ENCODE measurements at places on chromosomes 13 and 19.

GRCh38 chr13:44409595-44409994 is 36.0 kb downstream of the SERP2 start:
- DNase-seq = no peak

DNA sequence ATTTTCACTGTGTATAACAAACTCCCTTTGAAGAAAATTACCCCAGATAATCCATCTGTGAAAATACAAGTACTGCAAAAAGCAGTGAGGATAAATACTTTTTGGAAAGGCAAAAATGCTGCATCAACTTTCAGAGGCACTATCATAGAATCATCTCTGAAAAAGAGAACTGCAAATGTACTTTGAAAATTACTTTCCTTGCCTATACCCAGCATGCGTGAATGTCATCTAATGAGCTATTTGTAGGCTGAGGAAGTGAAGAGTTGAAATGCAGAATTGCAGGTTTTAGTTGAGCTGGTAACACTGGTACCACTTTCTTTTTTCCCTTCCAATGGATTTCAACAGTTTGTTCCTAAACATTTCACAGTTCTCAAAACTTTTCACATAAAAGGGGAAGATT is 196.7 kb downstream of the TBC1D4 start:
- DNase-seq = peak; percentile 5

DNA sequence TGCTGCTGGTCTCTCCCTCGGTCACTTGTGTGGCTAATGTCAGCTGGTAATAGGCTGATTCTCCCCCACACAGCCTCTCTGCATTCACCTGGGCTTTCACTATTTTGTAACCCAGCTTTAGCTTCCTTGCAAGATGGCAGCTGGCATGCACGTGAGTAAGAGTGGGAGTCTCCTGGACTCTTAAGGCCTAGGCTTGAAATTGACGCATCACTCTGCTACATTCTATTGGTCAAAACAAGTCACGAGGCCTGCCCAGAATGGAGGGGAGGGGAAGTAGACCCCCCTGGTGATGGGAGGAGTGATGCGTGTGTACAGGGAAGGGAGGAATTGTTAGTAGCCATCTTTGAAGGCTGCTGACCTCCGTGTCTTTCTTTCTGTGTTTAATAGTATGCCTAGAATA is 24.9 kb upstream of the PNMA8B start:
- DNase-seq = no peak

DNA sequence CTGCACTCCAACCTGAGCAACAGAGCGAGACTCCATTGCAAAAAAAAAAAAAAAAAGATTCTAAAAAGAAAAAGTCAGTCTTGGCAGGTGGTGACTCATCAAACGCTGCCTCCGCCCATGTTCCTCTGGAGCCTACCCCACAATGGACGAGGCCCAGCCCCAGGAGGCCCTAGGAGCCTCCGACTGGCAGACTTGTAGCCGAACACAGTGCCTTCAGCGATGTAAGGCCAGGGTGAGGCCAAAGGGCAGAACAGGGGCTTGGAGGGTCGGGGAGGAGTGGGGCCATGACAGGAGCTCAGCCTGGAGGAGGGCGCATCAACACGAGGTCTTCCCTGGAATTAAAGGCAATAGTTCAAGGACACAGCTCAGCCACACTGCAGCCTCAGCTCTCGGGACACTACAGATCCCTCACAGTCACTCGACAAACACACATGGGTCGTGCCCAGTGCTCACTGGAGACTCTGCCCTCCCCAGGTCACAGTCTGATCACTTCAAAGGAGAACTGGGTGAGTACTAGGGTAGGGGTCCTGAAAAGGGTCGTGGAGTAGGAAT is 5.1 kb downstream of the USE1 start:
- DNase-seq = peak; percentile 40

- no peak for DNase-seq
Measured at GRCh38 chr13:107742544-107742943, 472.8 kb downstream of the LIG4 start.

DNA sequence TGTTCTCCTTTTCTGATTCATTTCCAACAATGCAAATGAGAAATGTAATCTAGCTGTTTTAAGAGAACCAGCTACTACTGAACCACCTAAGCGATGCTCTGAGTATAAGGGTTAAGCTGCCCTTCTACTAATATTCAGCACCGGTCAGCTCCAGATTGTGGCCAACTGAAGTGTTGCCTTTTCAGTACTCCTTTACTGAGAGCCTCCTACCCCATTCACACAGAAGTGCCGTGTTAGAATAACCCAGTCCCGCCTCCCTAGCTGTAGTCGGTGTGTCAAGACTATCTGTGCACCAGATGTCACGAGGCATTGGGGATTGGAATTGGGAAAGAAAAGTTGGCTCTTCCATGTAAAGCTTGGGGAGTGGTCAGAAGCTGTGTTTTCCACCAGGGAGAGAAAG is 45.4 kb downstream of the FAM124A start:
- DNase-seq = no peak

DNA sequence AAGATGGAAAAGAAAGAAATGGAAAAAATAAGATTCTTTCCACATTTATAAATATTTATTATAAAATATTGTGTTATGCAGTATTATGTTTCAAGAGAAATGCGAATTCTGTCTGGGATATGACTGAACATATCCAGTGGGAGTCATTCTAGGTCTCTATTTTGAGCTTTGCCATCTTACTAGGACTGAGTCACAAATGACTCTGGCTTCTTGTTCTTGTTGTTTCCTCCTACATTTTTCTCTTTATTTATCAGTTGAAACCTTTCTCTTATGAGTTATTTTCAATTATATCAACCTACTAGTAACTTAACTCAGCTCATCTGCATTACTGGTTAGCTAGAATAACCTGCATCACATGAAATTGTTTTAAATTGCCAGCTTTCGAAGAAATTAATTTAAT is 1247.3 kb downstream of the SLITRK1 start:
- no peak for DNase-seq

- DNase-seq = no peak
Measured at GRCh38 chr13:100946588-100946987, 272.0 kb upstream of the TMTC4 start.

DNA sequence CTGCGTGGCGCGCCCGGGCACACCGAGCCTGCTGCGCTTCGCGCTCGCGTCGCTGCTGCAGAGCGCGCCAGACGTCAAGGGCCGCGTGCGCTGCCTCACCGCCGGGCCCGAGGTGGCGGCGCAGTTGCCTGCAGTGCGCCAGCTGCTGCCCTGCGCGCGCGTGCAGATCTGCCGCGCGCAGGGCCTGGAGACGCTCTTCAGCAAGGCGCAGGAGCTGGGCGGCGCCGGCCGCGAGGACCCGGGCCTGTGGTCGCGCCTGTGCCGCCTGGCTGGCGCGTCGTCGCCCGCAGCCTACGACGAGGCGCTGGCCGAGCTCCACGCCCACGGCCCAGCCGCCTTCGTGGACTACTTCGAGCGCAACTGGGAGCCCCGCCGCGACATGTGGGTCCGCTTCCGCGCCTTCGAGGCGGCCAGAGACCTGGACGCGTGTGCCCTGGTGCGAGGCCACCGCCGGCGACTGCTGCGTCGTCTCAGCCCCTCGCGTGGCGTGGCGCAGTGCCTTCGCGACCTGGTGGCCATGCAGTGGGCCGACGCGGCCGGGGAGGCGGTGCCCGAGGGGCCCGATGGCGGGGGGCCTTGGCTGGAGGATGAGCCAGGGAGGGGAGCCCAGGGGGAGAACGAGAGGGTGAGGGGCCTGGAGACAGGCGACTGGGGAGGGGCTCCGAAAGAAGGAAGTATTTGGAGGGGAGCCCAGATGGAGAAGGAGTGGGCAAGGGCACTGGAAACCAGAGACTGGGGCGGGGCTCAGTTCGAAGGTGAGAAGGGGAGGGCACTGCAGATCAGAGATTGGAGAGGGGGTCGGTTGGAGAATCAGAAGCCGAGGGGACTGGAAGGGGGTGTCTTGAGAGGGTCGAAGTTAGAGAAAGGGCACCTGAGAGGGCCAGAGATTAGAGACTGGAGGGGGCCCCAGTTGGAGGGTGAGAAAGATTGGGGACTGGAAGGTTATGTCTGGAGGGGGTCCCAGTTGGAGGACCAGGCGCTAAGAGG is 24.7 kb downstream of the ZSWIM9 start:
- DNase-seq = no peak
